ENCODE measurements at places on chromosomes 6 and 20.
A peak's percentile ranks its signal among the peaks of the same experiment; 100 is the strongest.

DNA sequence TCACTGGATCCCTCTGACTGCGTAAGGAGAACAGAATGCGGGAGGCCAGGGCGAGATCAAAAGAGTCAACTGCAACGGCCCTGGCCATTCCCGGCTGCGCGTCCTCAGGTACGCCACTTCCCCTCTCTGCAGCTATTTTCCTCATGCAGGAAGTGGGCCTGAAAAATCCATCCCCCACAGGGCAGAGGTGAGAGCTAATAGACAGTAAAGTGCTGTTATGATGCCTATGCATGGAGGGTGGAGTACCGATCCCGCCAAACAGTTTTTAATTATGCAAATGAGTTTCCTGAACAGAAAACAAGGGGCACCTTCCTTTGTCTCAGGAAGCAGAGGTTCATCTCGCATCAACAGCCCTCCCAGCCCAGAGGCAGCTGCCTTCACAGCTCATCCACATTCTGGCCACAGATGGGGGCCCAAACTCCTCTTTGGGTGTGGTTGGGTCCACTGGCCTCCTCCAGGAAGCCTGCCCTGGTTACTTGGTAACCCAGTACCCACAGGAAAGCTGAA lies 9.3 kb downstream of the PREX1 start:
- no peak for DNase-seq

GRCh38 chr6:20412682-20413073 lies 11.0 kb downstream of the E2F3 start:
- no peak for DNase-seq

DNA sequence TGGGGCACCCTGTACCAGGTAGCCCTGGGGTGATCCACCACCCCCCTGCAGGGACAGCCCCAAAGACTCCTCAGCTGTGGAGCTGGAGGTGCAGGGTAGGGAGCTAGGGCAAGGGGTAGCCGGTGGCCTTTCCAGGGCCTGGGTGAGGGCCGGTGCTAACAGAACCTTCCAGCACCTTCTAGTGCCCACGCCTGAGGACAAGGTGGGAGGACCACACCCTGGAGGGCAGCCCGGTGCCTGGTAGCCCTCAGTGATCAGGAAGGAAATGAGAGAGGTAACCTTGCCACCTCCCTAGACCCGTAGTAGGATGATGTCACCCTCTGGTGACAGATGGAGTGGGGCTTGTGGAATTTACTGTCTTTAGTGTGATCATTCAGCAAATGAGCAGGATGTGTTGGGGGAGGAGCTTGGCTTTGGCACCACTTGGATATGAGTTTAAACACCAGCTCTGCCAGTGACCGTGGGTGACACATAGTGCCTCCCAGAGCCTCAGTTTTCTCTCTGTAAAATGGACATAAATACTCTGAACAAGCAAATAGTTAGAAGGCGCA lies 187.7 kb downstream of the NFATC2 start:
- DNase-seq: peak; percentile 72

- peak; percentile 79 for DNase-seq
Observed at GRCh38 chr6:6003621-6004366, 2.9 kb downstream of the NRN1 start.

DNA sequence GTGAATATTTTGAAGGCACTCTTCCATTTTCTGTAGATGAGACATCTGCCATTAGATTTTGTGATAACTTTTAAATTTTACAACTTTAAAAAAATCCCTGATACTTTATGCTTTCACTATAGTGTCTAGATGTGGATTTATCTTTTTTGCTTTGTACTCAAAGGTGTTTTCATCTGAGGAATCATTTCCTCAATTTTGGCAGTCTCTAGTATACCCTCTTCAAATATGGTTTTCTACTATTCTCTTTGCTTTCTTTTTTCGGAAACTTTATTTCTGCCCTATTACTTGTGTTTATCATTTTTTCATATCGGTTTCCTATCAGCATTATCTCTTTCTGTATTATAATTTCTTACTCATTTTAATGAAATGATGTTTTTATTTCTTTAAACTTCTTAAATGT lies 62.2 kb downstream of the SLX4IP start:
- DNase-seq: no peak

- DNase-seq: peak; percentile 75
Observed at GRCh38 chr20:44717986-44718385, 2.8 kb downstream of the CCN5 start.

DNA sequence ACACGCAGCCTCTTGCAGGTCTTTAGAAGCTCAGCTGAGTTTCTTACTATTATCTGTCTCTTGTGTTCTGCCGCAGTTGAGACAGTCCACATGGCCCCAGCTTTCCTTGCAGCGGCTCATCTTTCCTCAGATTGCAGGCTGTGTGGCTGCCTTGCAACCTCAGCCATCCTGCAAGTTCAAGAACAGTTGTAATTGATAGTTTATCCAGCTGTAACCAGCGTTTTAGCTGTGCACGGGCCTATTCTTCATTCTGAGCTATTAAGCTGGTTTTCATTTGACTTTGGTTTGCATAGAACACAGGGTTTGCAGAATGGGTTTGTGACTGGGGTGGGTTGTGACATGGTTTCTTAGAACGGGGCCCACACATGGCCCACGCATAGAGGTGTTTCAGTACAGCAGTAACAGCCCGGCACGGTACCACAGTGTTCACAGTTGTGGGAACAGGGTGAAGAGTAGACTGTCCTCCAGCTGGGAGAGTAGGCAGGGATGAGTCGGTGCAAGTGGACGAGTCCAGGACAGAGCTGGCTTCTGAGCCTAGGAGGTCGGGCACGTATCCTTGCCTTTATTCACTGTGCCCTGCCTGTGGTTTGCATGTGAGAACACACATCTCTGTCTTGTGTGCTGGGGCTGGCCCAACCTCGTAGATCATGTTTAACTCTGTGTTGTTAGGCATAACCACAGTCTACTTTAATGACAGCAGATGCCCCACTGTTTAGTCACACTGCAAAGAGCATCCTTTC lies 89.2 kb downstream of the RPP40 start:
- DNase-seq: no peak

DNA sequence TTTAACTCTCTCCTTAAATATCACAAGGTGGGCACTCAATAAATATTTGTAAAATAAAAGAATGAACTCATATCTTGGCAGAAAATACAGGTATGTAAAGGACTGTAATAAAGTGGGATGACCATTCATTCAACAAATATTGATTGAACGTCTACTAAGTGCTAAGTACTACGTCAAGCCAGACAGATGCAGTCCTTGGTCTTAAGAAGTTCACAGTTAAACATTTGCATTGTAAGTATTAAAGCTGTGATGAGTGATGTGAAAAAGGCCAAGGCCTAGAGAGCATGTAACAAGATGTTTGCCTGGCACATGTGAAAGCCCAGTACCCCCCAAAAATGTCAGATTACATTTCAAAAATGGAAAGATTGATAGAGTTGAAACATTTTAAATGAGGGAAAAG lies 130.1 kb upstream of the TMEM170B start:
- DNase-seq: no peak

DNA sequence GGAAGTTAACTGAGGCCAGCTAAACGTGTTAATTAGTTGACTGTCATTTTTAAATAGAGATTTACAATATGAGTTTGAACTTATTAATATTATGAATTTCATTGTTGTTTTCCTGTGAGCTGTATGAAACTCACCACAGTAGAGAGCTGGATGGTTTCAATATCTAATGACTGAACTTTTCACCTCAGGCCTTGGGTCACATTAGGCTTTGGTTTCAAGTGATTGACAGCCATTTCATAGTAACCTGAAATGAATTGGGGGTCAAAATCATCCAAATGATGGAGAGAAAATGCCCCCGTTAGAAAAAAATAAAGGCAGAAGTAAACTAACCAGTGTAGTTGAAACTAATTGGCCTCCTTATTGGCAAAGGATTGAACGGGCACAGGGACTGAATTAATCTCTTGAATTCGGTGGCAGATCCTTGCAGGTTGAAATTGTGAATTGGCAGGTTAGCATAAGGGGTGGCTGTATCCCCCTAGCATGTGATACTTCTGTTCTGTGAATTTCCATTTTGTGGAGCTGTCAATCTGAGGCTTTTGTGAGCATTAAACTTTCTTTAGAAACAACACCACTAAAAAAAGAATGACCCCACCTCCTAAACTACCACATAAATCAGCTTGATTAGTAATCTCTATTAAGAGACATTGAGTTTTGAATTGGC lies 155.1 kb upstream of the MMS22L start:
- no peak for DNase-seq

GRCh38 chr6:108294297-108294726 lies 542 bp upstream of the AFG1L start:
- DNase-seq: no peak

DNA sequence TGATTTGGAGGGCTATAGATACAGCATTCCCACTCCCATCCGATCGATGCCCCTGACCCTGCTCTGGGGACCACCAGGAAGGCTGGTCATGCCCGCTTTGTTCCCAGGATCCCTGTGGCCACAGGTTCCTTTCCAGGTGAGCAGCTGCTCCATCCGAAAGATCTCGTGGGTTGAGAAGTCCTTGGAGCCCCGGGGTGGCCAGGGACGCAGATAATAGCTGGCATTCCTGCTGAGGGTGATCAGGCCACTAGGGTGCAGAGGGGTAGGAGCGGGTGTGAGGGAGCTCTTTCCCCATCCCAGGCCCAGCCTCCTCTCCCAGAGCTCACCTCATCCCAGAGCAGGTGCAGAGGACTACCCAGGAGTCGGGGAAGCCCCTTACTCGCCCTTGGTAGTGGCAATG lies 7.4 kb downstream of the ADAM33 start:
- DNase-seq: no peak

GRCh38 chr6:136890194-136890839 lies 31.8 kb upstream of the SLC35D3 start:
- DNase-seq: no peak

Measured in NCI-H82 (cell line).